ENCODE measurements at places on chromosomes 13 and 19.
A peak's percentile ranks its signal among the peaks of the same experiment; 100 is the strongest.

GRCh38 chr19:18278521-18279265 is 2.7 kb downstream of the JUND start:
- DNase-seq: no peak

GRCh38 chr13:105915146-105915850 is 620.2 kb downstream of the EFNB2 start:
- DNase-seq: no peak

- DNase-seq: no peak
These were observed 612.1 kb upstream of the KLHL1 start for GRCh38 chr13:70720386-70720785.

DNA sequence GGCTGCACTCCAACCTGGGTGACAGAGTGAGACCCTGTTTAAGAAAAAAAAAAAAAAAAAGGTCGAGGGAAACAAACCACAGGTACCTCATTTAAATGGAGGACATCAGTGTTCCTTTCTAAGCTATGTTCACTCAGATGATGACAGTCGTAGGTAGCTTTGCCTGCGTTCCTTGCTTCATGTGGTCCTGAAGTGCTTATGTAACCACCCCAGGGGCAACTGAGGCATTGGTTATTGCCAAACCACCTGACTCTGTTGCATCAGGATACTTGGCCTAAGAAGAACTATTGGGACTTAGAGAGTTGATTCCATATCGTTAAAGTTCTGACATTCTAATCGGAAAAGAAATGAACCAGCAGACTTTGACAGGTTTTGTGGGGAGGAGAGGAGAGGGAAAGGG is 51.7 kb downstream of the SPATA13 start:
- no peak for DNase-seq

DNA sequence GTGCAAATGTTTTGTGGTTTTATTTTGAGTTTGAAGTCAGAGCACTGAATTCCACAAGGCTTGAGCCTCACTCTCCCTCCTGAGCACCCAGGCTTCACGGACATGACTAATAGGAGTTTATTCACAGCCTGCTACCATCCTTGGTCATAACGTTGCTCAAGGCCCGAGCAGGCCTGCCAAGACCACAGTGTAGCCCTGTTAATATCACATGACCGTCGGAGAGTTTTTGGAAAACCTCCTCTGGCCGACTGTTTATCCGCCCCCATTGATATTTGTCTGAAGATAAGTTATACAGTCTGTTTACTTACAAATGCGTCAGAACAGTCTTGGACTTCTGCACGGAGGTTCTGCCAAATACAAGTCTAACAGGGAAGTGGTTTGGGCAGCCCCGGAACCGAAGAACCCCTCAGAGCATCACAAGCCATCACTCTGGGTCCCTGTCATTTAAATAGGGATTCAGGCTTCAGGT is 89.9 kb downstream of the COL4A2 start:
- no peak for DNase-seq

- no peak for DNase-seq
These were observed 38.2 kb upstream of the GJB6 start for GRCh38 chr13:20270163-20270865.

DNA sequence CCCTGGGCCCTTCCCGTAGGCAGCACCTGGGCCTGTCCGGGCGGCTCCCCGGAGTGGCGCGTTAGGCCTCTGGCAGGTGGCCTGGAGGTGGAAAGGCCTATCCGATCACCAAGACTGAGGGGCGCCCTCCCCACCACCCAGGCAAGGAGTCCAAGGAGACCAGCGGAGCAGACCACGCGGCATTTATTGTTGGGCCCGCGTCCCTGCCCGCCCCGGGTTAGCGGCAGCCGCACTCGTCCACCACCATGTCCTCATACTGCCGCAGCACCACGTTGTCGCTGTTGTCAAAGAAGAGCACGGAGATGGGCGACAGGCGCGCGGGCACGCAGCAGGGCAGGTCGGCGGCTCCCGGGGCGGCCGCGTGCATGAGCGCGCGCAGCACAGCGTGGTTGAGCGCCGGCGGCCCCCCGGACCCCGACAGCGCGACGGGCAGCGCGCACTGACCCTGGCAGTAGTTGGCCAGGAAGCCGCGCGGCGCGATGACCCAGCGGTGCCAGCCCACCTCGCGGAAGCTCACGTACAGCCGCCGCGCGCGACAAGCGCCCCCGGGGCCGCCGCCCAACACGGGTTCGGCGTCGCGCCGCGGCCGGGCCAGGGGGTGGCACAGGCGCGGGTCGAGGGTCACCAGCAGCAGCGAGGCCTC is 27.5 kb downstream of the CERS1 start:
- peak; percentile 69 for DNase-seq

- no peak for DNase-seq
These were observed 58.7 kb upstream of the F7 start for GRCh38 chr13:113046883-113047244.
